Right lung (tissue), 10 donors: ENCODE measurements at places on chromosomes 5 and 9.

DNA sequence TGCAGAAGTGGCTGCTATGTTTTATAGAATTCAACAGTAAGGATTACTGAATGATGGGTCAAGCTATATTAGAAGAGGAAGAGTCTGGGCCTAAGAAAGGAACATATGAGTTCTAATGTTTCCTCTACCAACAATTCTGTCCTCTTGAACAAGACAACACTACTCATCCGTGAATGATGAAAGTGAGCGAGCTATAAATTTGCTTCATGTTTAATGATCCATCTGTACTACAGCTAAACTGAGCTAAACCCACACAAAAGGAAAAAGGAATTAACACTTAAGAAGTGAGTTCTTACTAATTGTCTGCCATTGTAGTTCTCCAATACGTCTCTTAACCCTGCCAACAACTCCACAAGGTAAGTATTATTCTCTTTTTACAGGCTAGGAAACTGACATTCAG, 204.4 kb downstream of the GLIS3 start:
- no peak for DNase-seq

- DNase-seq: no peak
Measured at GRCh38 chr9:133788045-133788818, 50.1 kb upstream of the SARDH start.

DNA sequence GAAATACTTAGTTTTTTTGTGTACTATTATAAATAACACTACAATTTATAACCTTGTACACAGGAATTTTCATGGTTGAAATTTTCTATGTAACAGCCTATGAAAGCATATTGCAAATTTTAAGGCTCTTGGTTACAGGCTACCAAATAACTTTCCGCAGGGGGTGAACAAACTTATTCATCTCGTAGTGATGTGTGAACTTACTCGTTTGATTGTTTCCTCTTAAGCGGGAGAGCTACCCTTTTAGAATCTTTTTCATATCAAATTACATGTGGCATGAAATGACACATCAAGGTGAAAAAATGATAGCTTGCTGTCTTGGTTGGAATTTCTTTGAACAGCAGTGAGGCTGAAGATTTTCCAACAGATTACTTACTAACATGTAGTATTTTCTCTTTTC, 90.8 kb upstream of the GNA14 start:
- DNase-seq: no peak

DNA sequence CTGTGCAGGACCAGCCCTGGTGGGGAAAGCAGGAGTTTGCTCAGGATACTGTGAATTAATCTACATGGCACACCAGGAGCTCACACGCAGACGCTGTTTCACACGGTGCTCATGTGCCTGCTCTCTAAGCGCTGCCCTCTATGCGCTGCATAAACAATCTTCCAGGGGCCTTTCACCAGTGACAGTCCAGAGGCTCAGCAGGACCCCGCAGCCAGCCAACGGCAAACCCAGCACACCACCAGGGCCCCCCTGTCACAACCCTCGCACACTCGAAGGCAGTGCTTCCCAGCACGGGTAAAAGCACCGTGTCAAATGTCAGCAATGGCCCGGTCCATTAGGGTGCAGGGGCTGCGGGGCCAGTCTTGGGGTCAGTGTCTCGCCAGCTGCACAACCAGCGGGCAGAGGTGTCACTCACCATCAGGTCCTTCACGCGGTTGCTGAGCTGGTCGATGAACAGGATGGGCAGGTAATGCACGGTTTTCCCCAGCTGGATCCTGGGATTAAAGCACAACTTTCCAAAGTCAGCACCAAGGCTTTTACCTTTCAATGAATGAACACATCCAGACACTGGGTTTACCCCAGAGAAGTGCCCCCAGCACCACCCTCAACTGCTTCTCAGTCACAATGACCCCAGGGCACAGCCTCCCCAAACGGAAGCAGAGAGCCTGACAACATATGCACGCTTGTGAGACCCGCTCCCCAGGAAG, 7.3 kb downstream of the CLPTM1L start:
- DNase-seq: no peak

GRCh38 chr9:110058304-110058953, 149.5 kb downstream of the C9orf152 start:
- no peak for DNase-seq

- DNase-seq: no peak
Measured at GRCh38 chr5:15797116-15797515, 297.1 kb downstream of the FBXL7 start.

DNA sequence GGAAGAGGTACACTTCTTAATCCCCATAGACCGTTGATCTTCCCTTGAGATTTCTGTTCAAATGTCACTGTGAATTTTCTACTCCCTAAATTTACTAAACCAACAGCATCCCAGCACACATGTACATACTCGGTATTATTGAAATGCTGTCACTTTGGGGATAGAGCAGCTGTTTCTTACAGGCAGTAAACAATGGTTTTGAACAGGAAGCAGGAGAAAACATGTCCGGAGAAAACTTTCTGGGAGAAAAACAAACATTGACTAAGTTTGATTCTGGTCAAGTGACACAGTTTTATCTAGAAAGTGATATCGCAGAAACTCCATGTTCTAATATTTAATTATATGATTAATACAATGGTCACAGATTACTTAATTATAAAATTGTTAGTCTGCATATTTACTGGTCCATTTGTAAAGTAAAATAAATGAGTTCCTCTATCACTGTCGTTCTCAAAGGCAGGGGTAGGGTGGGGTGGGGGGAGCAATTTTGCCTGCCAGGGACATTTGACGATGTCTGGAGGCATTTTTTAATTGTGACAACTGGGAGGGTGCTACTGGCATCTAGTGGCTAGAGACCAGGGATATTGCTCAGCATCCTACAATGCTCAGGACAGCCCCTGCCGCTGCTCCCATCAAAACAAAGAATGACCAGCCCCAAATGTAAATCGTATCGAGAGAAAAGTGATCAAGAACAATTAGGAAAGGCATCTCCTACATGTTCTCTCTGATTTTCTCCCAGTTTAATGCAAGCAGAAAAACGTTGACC, 12.2 kb downstream of the TAS2R1 start:
- DNase-seq: no peak

DNA sequence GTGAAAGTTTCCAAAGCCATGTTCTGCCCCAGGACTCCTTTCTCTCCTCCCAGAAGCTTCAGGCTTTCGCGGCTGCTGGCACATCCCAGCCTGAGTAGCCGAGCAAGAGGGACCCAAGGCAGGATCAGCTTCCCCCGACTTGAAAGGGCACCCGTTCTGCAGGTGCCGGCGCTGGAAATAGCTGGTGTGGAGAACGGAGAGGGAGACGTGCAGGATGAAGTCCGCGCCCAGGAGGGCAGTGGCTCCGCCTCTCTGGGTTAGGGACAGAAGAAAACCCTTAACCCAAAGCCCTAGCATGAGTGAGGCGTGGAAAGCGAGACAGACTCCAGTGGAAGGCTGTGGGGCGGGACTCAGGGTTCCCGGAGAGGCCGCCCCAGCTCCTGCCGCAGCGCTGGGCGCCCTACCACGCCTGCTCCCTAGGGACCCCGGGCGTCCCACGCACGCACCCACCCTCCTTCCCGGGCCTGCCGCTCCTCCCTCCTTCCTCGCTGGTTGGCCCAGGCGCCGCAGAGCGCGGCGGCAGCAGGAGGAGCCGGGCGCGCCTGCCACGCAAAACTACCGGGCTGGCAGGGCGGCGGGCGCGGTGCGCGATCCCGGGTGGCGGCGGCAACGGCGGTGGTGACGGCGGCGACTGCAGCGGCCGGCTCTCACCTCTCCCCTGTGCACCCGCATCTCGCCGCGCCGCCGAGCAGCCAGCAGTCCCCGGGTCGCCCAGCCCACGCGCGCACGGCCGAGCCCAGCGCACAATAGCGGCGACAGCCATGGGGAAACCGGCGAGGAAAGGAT, at the start of gene SLC1A1:
TSS of gene SLC1A1 (plus strand) at position 550 of the 786 bp plus-strand sequence. CDS start at position 762, 212 bp downstream.
- peak; percentile 61 for DNase-seq

DNA sequence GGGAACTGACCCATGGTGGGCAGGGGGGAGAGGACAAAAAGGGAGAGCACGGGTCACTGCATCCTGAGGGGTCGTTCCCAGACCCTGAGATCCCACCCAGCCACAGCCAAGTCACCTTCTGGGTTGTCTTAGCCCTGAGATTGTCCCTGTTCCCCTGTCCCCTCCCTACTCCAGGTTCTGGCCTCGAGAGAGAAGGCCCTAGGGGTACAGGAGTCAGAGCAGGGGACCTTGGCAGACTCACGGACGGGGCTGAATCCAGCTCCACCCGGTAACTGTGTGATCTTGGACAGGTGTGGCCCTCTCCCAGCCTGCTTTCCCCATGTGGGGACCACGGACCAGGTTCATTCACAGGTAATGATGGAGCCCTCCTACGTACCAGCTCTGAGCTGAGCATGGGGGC, 11.2 kb upstream of the CERCAM start:
- no peak for DNase-seq

- DNase-seq: no peak
Measured at GRCh38 chr5:74306845-74307244, 333.7 kb downstream of the ENC1 start.

GRCh38 chr5:89377767-89378455, 494.9 kb upstream of the MEF2C start:
- no peak for DNase-seq

GRCh38 chr5:55982957-55983381, 11.8 kb downstream of the IL6ST start:
- DNase-seq: no peak

DNA sequence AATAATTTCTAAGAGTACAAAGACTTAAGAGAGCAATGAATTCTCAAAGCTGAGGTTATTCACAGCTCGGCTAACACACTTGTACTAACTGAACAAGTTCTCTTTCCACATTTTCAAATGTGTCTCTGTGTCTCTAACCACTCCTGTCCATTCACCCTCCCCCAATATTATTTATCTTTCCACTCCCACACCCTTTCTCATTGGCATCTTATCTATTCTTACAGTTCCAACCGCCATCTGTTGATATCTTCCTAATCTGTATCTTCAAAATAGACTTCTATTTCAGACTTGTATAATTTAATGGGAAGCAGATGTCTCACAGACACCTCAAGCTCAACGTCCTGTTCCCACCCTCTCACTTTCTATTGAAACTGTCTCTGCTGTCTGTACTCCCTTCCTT, 205.9 kb downstream of the ANXA1 start:
- DNase-seq: no peak

DNA sequence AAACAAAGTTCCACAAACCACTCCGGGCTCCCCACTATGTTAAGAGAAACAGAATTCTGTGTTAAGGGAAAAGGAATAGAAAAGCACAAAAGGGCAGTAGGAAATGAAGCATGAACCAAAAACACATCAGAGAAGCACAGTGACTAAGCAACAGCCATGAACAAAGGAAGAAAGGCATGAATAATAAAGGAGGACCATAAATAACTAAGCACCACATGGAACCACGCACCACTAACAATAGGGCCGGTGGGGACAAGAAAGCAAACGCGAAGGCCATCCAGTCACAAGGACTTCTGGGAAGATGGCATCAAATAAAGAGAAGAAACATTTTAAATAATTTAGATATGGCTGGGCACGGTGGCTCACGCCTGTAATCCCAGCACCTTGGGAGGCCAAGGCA, 18.0 kb downstream of the PRUNE2 start:
- DNase-seq: no peak

- DNase-seq: no peak
Measured at GRCh38 chr9:134836406-134836970, 44.1 kb upstream of the FCN2 start.

DNA sequence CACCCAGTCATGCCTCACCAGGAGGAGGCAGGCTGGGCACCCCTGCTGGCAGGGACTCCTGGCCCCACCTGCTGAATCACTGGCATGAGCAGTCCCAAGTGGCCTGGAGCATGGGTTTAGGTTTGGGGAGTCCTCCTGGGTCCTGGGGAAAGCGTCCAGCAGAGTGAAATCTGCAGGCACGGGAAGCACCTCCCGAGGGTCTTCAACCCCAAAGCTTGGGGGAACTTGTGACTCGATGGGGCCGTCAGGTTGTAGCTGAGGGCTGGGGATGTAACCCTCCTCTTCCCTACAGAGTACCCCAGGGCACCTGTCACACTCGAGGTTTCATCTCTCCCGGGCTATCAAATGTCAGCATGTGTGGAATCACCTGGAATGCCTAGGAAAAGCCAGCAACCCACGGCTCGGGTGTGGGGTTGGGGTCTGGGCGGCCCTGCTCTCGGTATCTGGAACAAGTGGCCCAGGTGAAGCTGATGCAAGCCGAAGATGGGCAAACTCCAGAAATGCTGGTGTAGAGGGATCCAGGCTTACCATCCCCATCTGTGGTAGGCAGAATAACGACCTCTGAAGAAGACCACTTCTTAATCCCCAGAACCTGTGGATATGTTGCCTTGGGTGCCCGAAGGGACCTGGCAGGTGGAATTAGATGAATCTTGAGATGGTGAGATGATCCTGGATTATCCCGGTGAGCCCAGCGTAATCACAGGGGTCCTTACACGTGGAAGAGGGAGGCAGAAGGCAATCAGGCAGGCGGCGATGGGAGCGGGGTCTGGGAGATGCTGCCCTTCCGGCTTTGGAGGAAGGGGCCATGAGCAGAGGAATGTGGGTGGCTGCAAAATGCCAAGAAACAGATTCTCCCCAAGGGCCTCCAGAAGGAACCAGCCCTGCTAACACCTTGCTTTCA, 6.1 kb upstream of the RASGEF1C start:
- no peak for DNase-seq

GRCh38 chr9:132862533-132862932, 15.6 kb downstream of the AK8 start:
- DNase-seq: no peak

DNA sequence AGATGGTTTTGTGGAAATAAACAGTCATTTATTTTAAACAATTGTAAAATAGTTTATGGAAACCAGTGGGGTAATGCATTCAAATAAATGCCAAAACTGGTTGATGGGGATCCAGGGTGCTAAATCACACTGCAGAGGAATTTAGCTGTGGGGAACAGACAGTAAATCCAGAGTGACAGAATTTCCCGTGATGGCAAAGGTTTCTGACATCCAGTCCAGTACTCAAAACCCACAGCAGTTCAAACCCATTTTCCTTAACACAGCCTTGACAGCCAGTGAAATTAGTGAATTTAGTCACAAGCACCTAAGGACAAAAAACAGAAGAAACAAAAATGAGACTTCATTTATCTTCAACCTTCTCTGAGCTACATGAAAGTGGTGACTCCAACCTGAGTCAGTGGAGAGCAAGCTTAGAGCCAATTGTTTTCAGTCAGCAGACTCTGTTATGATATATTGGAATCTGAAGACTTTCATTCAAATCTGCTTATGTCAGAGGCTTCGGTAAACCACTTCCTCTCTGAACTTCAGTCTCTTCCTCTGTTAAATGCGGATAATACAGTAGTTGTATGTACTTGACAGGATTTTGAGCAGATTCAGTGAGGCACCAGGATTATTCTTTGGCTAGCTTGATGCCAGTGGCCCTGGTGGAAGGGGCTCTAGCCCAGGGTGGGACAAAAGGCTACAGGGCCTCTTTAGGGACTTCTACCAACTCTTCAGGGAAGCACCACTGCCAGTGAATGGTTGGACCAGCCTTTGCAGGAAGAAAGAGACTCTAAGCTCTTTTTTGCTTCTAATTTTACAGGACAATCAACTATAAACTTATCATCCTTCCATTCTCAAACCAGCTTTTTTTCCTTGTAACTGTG, 185.3 kb downstream of the MAPKAP1 start:
- no peak for DNase-seq

- no peak for DNase-seq
Measured at GRCh38 chr5:139903450-139903794, 107.8 kb downstream of the PSD2 start.

- peak; percentile 32 for DNase-seq
Measured at GRCh38 chr5:146048994-146049703, 56.2 kb downstream of the PLAC8L1 start.
